ENCODE measurements at places on chromosomes 13 and 19.

- DNase-seq: peak; percentile 48
Measured at GRCh38 chr19:10027158-10027997, 14.1 kb downstream of the RDH8 start.

DNA sequence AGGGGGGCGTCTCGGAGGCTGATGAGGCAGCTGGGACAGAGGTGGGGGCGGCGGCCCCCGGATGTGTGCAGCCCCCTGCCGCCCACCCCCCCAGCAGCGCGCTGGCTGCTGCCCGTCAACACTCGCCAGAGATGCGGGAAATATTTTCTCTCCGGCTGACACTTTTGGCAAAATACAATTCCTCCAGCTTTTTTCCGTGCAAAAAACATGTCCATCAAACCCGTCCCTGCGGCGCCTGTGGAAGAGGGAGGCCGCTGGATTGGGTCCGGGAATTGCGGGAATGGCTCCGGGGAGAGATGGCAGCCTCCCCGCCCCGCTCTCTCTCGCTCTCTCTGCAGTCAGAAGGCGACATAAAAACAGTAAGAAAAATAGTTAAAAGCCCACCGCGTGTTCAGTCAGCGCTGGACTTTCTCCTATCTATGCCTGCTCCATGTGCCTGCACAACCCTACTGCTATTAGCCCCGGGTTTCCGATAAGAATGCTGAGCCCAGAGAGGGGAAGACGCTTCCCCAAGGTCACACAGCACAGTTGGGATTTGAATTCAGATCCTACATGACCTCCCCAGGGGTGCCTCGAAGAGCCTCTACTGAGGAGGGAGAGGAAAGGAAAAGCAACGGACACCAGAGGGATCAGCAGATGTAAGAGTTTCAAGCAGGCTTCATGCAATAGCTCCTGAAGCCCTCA lies 23.2 kb downstream of the ZNRF4 start:
- no peak for DNase-seq

- DNase-seq: no peak
Measured at GRCh38 chr13:32905063-32905863, 111.0 kb upstream of the KL start.

- peak; percentile 83 for DNase-seq
Measured at GRCh38 chr19:1592755-1593500, at the start of gene MBD3. Gene MBD3, minus strand, starts transcription at chr19:1592865. Its CDS starts 234 bp downstream, at chr19:1592631.

DNA sequence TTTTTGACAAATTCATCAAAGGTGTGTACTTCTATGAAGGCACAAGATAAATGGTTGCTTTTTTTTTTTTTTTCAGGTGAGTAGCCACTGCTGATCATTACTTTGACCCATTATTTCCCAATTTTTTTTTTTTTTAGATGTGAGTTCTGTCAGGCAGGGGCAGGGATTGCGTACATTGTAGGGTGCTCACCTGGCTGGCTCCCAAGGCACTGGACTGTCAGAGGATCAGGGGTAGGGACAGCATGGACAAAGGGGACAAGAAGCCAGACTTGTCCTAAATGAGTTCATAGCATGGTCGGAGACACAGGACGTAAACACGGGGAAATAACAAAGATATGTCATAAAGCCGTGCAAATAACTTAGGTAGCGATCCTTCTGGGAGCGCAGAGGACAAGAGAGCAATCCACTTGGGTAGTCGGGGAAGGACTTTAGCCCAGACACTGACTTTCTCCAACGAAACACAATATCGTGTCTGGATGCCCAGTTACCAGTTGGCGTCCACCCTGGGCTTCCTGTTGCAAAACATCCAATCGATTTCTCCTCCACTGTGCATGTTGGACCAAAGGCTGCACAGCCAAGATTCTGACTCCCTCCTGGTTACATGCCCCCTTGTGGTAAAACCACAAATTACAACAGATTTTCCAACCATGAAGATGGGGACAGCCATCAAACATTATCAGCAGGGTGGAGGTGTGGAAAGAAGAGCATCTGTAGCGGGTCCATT lies 27.5 kb upstream of the KATNAL1 start:
- DNase-seq: no peak

DNA sequence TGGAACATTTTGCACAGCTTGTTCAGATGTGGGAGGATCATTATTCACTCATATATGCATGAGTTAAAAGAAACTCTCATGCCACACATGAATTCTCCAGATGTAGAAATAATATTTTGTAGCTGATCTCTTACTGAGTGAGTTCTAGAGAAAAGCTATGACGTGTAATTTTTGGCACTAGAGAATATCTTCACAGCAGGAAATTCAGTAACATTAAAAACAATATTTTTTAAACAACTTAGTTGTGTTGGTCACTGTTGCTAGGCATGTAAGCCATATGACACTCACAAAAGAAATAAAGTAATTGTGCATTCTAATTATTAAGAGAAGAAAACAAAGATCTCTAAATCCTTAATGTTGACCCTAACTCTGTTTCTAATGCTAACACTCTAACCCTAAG lies 371.4 kb upstream of the SLC10A2 start:
- no peak for DNase-seq

- DNase-seq: no peak
Measured at GRCh38 chr13:109332506-109333499, 453.6 kb downstream of the IRS2 start.

- no peak for DNase-seq
Measured at GRCh38 chr19:46373491-46374359, 26.8 kb downstream of the PPP5C start.

GRCh38 chr19:56971230-56971629 lies 130.7 kb upstream of the PEG3 start:
- DNase-seq: no peak

Measured in stimulated activated CD8-positive, alpha-beta memory T cell treated with anti-CD3 and anti-CD28 coated beads, Interleukin-2, amount 100 ng/mL, for 1 hour (primary cell).